Fibroblast of mammary gland (primary cell): ENCODE measurements at places on chromosomes 12 and 14.

GRCh38 chr14:39366460-39367386 lies 65.5 kb downstream of the FBXO33 start:
- DNase-seq = no peak

GRCh38 chr14:28375295-28375694 lies 391.3 kb upstream of the FOXG1 start:
- DNase-seq = peak; percentile 49

GRCh38 chr14:60102389-60102788 lies 10.7 kb downstream of the PCNX4 start:
- DNase-seq = peak; percentile 95

DNA sequence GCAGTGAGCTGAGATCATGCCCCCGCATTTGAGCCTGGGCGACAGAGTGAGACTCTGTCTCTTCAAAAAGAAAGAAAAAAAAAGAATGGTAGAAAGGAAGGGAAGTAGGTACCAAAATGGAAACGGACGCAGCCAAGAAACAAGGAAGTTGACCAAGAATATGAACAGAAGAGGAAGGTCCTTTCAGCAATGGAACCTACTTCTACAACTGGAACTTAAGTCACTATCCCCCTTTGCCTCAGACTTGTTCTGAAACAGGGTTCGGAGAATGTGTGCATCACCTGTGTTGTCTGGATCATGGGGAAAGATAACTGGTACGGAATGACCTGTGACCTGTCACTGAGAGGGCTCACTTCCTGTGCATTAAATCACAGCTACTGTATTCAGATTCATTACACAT lies 43.9 kb upstream of the RNASE1 start:
- DNase-seq = no peak

GRCh38 chr12:121792607-121793439 lies 665 bp downstream of the RHOF start:
- DNase-seq = no peak

DNA sequence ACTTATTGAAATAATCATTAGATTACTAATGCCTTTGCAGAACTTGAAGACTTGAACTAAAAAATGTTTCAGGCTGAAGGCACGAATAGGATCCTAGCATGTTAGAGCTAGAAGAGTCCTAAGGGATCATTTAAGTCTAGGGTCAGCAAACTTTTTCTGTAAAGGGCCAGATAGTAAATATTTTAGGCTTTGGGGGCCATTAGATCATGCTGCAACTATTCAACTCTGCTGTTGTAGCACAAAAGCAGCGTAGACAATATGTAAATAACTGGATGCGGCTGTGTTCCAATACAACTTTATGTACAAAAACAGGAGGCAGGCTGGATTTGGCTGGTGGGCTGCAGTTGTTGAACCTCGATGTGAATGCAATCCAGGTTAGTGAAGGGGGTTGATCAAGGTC lies 221.7 kb downstream of the ATP23 start:
- DNase-seq = no peak

GRCh38 chr12:76762601-76762980 lies 1.3 kb upstream of the ZDHHC17 start:
- DNase-seq = peak; percentile 32

GRCh38 chr12:123957196-123957595 lies 15.4 kb downstream of the CCDC92 start:
- DNase-seq = no peak

- peak; percentile 34 for DNase-seq
These were observed 448 bp downstream of the TSPAN9 start for GRCh38 chr12:3077572-3078081.

- peak; percentile 73 for DNase-seq
These were observed 7.3 kb downstream of the STXBP6 start for GRCh38 chr14:25042362-25043299.

- no peak for DNase-seq
These were observed 181.9 kb downstream of the PRKCH start for GRCh38 chr14:61503167-61503801.

GRCh38 chr14:23103581-23103980 lies 1.2 kb downstream of the CIROP start:
- no peak for DNase-seq

- no peak for DNase-seq
These were observed 282.7 kb upstream of the SFSWAP start for GRCh38 chr12:131428091-131428685.

DNA sequence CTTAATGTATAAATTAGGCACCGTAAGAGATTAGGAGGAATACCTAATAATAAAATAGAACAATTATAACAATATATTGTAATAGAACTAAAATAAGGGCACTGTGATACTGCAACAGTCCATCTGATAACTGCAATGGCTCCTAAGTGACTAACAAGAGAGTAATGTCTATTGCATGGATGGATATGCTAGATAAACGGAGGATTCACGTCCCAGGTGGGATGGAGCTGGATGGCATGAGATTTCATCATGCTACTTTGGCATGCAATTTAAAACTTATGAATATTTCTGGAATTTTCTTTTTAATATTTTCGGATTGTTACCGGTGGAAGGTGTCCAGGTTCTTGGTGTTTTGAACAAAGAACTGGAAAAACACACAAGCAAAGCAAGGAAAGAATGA lies 2.2 kb upstream of the TMEM19 start:
- no peak for DNase-seq

GRCh38 chr12:92506460-92506859 lies 196.3 kb upstream of the PLEKHG7 start:
- peak; percentile 7 for DNase-seq

DNA sequence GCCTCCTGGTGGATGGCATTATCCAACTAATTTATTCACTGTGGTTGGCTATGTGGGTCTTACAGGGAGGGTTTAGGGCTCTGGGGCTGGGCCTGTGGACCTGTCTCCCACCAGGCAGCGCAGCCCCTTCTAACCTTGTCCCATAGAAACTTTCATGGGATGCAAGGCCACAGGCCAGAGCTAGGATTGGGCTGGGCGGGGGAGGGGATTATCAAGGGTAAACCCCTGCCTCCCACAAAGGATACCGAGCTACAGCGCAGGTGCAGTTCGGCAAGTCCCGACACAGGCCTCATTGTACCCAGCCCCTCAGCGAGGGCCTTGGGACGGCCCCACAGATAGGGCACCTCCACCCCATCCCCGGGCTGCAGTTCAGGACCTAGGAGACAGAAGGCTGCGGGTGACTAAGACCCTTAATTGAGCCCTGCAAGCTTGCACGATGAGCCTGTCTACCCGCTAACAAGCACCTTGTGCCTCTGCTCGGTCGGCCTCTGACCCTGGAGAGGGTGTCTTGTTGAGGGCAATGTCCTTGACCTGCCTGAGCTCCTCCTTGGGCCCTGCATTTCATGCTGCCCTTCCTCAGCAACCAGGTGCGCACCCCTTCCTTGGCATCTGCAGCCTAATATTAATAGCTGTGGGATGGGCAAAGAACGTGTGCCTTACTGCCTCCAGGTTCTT lies 46.7 kb downstream of the PSMA6 start:
- DNase-seq = no peak

DNA sequence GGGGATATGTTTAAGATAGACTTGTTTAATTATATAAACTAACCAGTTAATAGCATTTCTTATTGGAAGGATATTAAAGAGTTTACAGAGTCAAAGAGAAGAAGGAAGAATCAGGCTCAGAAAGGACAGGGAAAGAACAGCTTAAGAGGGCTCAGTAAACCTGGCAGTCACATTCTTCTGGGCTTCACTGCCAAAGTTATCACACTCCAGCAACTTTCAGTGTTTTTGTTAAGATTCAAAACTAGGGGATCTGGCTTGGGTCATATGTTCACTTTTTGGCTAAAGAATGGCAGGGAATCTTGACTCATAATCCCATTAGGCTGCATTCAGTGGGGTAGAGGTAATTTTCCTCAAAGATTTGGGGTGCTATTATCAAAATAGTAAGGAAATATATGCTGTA lies 312.3 kb downstream of the RAD51B start:
- no peak for DNase-seq

- peak; percentile 78 for DNase-seq
These were observed 57.5 kb downstream of the FRS2 start for GRCh38 chr12:69527506-69528272.

- DNase-seq = no peak
These were observed 39.7 kb downstream of the FOS start for GRCh38 chr14:75318353-75318752.

GRCh38 chr14:88683119-88683518 lies 109.6 kb downstream of the EML5 start:
- DNase-seq = no peak

DNA sequence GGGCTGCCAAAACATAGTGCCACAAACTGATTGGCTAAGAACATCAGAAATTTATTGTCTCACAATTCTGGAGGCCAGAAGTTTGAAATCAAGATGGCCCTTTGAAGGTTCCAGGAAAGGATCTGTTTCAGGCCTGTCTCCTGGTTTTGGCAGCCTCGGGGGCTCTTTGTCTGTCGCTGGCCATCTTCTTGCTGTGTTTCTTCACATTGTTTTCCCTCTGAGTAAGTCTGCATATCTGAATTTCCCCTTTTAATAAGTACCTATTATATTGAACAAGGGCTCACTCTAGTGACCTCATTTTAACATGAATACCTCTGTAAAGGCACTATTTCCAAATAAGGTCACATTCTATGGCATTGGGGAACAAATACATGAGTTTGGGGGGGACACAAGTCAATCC lies 467.1 kb upstream of the MGAT4C start:
- peak; percentile 5 for DNase-seq

- no peak for DNase-seq
These were observed 18.0 kb downstream of the RHOF start for GRCh38 chr12:121775501-121775900.

DNA sequence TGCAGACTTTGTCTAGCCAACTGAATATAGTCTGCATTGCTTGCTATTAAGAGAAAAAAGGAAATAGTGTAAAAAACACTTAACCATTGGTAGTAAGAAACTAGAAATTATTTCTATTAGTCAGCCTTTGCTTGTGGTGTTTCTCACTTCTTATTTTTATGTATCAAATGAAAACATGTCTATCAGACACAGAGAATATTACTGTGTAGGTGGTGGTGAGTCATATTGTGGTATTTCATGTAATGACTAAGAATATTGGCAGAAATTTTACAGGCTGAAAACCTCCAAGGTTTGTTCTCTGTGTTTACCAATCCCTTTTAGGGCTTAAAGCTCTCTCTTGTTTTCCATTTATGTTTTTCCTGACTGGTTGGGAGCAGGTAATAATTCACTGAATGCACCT lies 87.2 kb downstream of the DAAM1 start:
- peak; percentile 94 for DNase-seq

- DNase-seq = no peak
These were observed 23.1 kb downstream of the BHLHE41 start for GRCh38 chr12:26101763-26102162.

DNA sequence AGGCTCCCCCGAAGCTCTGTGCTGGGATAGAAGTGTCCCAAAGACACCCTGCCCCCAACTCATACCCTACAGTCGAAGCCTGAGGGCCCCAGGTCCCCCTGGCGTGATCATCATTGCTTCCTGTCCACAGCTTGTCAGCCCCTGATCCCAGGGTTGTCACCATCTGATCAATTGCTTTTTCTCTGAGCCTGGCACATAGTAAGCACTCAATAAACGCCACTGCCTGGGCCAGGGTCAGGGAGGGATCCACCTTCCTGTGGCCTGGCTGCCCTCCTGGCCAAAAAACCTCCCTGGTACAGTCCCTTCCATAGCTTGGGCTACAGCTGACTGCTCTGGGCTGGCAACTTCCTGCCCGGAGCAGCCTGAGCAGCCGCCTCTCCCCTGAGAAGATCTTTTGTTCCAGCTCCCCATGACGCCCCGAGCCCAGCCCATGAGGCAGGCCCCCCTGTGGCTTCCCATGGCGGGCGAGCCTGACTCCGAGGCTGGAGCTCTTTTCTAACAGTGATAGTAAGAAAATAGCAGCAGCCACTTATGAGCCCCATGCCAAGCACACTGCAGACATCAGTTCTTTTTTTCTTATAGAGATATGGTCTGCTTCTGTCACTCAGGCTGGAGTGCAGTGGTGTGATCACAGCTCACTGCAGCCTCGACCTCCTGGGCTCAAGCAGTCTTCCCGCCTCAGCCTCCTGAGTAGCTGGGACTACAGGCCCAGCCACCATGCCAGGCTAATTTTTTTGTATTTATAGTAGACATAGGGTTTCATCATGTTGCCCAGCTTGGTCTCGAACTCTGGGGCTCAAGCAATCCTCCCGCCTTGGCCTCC lies 6.5 kb downstream of the SH2B3 start:
- no peak for DNase-seq

- peak; percentile 44 for DNase-seq
These were observed 83.3 kb downstream of the DAAM1 start for GRCh38 chr14:59271734-59272133.

- DNase-seq = peak; percentile 76
These were observed 22.5 kb upstream of the NKX2-8 start for GRCh38 chr14:36604757-36605505.

DNA sequence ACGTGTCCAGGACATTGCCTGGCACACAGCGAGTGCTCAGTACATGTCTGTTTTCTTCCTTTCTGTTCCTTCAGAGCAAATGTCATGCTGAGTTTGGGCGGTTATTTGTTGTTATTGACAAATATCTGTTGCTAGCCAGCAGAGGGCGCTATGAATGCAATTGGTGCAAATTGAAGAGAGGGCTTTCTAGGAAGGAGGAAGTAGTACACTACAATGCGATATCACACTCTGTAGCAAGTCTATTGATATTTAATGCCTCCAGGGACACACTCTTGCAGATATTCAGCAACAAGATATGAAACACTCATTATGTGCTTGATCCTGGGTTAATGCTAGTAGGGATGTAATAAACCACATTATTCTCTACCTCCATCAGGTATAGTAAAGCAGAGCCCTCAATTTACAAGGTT lies 267.3 kb upstream of the SRRM4 start:
- no peak for DNase-seq

DNA sequence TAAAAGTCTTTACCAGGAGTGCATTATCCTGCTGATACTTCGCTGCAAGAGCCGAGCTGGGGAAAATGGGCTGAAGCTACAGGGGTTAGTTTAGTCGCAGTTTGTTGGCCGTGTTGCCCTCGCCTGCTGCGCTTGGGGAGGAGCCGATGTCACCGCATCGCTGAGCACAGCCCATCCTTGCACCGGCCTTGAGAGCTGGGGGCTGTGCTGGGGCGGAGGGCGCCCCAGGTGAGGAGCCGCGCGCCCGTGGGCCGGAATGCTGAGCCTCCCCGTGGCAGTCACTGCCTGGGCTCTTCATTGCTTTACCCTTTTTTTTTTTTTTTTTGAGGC lies 50.0 kb downstream of the ADGRD1 start:
- no peak for DNase-seq

DNA sequence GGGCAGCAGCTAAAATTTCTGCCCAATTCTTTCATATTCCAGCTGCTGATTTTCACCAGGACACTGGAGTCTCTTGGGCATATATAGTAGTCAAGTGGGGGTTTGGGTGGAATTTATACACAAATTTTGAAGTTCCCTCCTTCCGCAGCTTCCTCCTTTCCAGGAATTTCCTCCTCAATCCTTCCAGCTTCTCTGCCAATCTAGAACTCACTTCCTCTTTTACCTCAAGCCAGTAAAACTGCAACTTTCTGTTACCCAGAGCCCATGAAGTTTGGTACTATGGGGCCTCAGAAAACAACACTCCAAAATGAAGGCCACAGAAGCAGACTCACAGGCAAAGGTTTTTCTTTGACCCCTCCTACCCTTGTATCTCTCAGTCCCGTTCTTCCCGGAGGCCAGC lies 51.7 kb upstream of the G2E3 start:
- no peak for DNase-seq
